NCI-H1930 (cell line): ENCODE measurements at places on chromosomes 2 and 18.

- no peak for DNase-seq
Observed at GRCh38 chr2:152443771-152444170, 108.8 kb downstream of the FMNL2 start.

GRCh38 chr2:188003800-188004199 is 287.9 kb upstream of the GULP1 start:
- no peak for DNase-seq

DNA sequence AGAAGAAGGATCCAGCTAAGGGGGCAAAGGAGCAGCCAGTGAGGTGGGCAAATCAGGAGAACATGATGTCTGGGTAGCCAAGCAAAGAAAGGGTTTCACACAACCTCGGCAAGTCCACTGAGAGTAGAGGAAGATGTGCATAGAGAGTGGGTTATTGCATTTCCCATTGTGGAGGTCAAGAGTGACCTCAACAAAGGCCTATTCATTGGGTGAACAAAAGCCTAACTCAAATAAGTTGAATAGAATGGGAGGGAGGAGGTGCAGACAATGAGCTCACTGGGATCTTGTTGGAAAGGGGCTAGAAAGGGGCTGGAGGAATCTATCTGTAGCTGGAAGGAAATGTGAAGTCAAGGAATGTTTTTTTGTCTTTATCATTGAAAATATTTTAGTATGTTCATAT is 14.0 kb upstream of the PDCL3 start:
- DNase-seq, result no peak

GRCh38 chr2:24950102-24950501 is 21.7 kb downstream of the DNAJC27 start:
- no peak for DNase-seq

DNA sequence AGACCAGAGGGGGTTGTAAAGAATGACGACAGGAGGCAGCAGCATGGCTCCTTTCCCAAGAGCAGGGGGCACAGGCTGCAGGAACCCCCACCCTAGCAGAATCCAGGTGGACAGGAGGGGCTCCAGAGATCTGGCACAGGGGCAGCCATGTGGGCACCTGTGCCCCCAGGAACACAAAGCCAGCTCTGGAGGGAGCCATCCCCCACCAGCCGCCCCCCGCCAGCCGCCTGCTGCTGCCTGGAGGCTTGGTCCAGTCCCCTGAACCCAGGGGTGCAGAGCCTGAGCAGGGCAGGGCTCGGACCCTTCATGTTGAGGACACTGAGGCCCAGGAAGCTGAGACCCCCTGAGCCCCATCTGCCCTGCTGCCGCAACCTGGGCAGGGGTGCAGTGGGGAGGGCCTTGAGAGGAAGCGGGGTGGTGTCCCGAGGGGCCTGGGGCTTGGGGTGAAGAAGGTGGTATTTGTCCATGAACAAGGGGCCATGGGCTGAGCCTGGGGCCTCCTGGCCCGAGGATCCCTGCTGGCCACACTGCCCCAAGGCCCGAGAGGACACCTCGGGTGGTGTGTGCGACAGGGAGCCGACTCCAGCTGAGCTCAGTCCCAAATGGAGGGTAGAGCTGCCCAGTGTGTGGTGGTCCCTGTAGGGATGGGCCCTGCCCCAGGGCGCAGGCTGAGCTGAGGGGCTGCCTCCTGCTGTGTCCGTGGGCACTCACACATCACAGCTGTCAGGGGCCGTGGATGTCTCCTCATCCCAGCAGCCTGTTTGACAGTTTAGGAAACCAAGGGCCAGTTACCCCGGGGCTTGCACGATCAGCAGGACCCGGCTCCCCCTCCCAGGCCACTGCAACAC is 39.8 kb upstream of the SNED1 start:
- no peak for DNase-seq

DNA sequence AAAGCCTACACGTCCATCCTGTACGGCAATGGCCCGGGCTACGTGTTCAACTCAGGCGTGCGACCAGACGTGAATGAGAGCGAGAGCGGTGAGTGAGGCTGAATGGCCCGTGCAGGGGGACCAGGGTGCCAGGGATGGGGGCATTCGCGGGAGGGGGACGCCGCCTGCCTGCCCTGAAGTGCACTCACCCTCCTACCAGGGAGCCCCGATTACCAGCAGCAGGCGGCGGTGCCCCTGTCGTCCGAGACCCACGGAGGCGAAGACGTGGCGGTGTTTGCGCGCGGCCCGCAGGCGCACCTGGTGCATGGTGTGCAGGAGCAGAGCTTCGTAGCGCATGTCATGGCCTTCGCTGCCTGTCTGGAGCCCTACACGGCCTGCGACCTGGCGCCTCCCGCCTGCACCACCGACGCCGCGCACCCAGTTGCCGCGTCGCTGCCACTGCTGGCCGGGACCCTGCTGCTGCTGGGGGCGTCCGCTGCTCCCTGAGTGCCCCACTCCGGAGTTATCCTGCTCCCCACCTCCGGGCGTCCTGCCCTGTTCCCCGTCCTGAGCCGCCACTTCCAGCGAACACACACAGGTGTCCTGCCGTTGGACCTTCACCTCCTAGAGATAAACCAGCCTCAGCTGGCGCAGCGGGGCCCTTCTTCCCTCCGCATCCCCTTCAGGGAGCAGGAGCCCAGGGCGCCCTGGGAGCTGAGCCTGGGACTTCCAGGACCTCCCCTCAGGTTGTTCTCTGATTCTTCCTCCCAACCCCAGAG is 2.9 kb downstream of the ALPI start:
- DNase-seq, result no peak

GRCh38 chr2:29000481-29000880 is 19.4 kb downstream of the TOGARAM2 start:
- DNase-seq, result no peak

- DNase-seq, result no peak
Observed at GRCh38 chr2:173990970-173991819, 26.0 kb upstream of the SP3 start.

DNA sequence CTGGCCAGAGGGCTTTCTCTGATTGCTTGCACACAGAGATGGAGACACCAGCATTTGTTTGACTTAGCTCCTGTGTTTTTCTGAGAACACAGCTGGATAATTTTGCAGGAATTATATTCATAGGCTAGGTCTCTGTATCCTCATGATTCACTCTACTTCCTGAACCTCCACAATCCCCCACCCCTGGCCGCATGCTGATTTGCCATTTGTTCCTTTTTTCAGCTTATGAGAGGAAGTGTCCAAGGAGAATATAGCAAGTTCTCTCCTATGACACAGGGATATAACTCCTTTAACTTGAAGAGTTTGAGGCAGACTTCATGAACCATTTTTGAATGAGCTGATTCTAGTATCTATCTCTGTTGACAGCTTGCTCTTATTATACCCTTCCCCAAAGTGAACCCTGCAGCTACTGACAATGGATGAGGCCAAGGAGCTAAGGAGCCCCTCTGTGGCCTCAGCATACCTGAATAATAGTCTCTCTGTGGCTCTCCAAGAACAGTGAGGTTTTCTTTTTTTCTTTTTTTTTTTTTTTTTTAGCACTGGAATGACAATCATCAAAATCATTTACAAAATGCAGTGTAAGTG is 15.4 kb downstream of the CAVIN2 start:
- DNase-seq, result no peak

DNA sequence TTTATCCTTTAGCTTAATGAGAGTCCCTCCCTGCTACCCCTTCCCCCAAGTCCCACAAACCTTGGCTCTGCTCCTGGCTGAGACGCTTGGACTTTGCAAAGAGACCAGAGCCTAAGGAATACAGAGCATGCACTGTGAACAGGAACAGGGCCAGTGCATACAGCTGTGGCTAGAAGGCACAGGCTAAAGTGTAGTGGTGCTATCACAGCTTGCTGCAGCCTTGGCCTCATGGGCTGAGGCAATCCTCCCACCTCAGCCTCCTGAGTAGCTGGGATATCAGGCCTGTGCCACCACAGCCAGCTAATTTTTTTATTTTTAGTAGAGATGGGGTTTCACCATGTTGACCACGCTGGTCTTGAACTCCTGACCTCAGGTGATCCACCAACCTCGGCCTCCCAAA is 39.5 kb upstream of the ASXL2 start:
- DNase-seq, result no peak

DNA sequence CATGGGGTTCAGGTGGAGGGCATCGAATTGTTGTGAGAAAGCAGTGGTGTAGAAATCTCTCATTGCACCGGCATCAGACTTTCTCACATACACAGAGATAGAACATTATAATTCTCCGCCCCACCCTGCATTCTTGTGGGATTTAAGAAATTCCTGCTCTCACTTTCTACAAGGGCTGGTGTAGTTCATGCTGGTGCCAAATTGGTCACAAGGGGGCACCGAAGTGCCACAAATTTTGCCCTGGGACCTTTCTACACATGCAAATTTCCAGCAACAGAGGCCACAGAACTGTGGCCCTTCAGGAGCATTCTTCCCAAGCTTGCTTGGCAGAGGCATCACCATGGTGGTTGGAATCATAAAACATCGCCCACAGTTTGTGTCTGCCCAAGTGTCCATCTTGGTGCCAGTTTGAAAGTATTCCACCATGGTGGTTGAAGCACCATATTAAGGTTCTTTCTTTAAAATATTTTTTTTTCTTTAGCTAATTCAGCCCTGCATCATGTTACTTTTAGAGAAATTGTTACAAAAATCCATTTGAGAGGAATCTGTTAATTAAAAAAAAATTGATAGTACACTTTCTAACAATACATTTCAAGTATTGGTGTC is 521.2 kb upstream of the FANCL start:
- no peak for DNase-seq

DNA sequence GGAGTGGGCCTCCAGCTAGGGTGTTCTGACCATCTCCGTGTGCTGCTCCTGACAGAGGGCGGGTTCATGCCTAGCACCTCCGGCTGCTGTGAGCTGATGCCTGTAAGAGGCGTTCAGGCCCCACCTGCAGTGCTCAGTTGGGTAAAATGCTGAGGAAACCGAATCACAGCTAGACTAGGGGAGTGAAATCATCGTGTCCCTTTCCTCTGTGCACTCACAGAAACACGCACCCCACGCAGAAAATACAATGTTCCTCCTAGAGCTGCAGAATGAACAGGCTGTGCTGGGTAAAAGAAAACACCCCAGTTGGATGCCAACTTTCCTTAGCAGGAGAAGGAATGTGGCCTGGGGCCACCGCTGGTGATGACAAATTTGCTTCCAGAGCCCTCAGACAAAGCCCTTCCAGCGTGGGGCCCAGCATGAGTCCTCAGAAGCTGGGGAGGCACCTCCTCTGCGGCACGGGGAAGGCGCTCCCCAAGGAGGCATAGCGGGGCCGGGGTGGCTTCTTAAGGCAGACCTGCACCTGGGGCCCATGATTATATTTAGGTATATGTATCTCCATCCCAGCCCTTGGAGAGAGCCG is 16.3 kb upstream of the ARHGEF4 start:
- no peak for DNase-seq

- no peak for DNase-seq
Observed at GRCh38 chr18:6571239-6571602, 156.5 kb upstream of the L3MBTL4 start.

- DNase-seq, result no peak
Observed at GRCh38 chr18:7290077-7290476, 59.2 kb downstream of the LRRC30 start.

DNA sequence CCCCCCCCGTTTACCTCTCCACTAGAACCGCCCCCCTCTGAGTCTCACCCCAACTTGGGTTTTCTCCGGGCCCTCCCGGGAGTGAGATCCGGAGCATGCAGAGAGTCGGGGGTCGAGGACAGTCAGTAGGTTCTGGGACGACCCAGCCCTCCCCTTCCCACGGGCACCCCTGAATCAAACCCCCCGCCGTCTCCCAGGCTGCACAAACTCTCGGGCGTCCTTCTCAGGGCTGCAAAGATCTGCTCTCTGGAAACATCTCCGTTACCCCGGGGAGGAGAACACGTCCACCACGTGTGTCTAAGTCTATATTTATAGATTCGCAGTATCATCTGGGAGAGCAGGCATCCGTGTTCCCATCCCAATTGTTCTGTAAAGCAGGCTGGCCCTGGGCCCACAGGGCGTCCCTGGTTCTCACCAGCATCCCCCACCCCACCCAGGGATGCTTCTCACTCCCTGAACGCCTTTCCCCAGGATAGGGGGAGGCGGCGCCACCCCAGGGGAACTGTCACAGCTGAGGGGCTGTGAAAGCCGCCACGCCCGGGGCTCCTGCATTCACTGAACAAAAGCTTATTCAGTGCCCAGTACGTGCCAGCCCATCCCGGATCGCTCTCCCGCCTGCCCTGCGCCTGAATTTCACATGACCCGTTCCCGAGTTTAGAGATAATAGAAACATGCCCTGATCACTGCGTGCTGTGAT is 765 bp upstream of the DIPK1C start:
- no peak for DNase-seq

GRCh38 chr2:174666312-174666711 is 68.7 kb upstream of the WIPF1 start:
- DNase-seq, result no peak

DNA sequence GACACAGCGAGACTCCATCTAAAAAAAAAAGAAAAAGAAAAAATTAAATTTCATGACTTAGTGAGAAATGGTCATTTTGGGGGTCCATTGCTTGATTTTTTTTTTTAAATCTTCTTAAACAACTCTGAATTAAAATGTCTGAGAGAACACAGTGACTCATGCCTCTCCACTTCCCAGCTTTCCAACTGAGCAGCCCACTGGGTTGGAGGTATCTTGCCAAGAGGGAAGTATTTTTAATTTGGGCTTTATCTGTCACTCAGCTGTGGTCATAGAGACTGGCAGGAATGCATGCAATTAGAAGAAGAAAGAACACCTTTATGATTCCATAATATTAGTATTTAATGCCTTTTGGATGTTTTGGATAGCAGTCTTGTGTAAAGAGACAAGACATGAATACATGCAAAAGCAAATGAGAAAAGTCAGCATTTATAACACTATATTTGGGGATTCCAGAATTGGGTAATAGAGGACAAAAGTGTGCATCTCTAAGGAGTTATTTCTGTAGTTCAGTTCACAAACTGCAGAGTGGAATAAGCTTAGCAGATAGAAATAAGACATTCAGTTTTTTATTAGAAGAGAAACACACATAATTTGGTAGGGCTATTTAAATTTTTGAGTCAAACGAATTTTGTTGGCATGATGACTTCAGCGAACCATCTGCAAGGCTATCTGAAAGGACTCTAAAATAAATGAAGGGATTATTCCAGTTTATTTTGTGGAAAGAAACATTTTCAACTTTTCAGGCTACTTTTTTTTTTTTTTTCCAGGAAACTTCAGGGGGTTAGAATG is 254.8 kb downstream of the TGIF1 start:
- DNase-seq, result no peak

DNA sequence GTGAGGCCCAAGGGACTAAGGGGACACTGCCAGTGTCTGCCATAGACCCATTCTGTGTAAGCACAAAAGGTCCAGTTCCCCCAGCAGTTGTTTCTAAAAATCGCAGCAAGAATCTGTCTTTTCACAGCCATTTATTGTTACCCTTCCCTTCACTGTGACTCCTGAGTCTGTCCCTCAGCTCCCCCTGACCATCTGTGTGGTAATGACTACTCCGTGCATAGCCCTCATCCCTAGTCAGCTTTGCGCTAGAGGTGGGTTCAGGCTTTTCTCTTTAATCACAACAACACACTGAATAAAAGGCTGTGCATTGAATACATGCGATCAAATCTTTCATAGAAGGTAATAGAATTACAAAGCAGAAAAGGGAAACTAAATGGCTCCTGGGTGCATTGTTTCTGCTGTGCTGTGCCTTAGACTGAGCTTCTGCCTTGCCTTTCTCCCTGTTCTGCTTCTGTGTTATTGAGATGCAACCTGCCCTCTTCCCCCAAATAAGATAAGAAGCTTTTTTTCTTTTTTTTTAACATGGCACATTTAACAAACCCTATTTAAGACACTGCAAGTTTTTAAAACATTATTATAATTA is 836.0 kb upstream of the CDH2 start:
- DNase-seq, result no peak
